ENCODE measurements at places on chromosomes 16 and 17. TPM values are rescaled to one million over a fixed set of nuclear protein-coding genes. Genes with fewer than 3 reads are reported as not detected.

The JPH3 gene
- total RNA-seq: not detected

The EXOC3L1 gene
- total RNA-seq: not detected

- H3K27ac ChIP-seq: no peak overlapping the region
- no peak for DNase-seq
- no peaks in the 10 kb centered on the region for H3K36me3 ChIP-seq
- H3K27me3 ChIP-seq: no peaks in the 10 kb centered on the region
Measured at GRCh38 chr16:14436401-14436955, 193.6 kb downstream of the PARN start.

- no peaks in the 10 kb centered on the region for H3K27me3 ChIP-seq
- no peak overlapping the region for H3K4me3 ChIP-seq
- H3K4me1 ChIP-seq: no peaks in the 10 kb centered on the region
- no peak overlapping the region for H3K27ac ChIP-seq
- no peak for DNase-seq
Measured at GRCh38 chr16:6993544-6993943, 339.1 kb upstream of the RBFOX1 start.

GRCh38 chr17:61235001-61235826 is 164.4 kb upstream of the TBX2 start:
- H3K4me1 ChIP-seq: no peaks in the 10 kb centered on the region
- no peak overlapping the region for H3K4me3 ChIP-seq
- no peak for DNase-seq

GRCh38 chr16:28288114-28288513 is 4.2 kb upstream of the SBK1 start:
- no peaks in the 10 kb centered on the region for H3K36me3 ChIP-seq
- DNase-seq: no peak
- H3K27ac ChIP-seq: no peak overlapping the region
- H3K4me1 ChIP-seq: peaks cover 42% of the 10 kb centered on the region
- no peaks in the 10 kb centered on the region for H3K27me3 ChIP-seq

DNA sequence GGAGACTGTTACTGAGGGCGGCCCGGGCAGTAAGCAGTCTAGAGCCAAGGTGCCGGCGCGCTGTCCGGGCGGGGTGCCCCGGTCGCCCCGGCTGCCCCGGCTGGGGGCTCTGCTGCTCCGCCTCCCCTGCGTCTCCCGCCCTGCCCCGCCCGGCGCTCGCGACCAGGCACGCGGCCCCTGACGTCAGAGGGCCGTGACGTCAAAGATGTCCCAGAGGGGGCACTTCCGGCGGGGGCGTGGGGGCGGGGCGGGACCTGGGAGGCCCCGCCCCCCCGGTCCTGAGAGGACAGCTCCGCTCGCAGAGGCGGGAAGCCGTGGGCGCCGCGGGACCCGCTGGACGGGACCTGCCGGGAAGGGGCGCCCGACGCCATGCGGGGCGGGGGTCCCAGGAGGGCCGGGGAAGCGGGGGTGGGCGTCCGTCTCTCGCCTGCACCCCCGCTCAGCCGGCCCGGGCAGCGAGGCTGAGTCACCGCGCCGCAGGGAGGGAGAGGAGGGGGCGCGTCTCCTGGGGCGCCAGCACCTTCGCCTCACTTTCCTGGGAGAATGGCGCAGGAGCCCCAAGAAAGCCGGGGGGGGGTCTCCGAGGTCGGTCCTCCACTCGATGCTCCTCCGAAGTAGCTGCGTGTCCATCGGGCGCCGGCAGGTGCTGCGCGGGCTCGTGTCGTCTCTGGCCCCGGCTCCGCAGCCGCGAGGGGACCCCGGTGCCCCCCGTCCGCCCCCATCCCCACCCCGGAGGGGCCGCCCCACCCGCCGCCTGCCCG is 4.4 kb upstream of the HIC1 start:
- peaks cover 46% of the 10 kb centered on the region for H3K4me1 ChIP-seq
- peak; percentile 89 for DNase-seq
- no peaks in the 10 kb centered on the region for H3K36me3 ChIP-seq

- DNase-seq: peak; percentile 10
- no peaks in the 10 kb centered on the region for H3K27me3 ChIP-seq
- no peak overlapping the region for H3K4me3 ChIP-seq
- peaks cover 30% of the 10 kb centered on the region for H3K4me1 ChIP-seq
Measured at GRCh38 chr16:17101646-17102045, 369.1 kb downstream of the XYLT1 start.

- no peaks in the 10 kb centered on the region for H3K4me1 ChIP-seq
- DNase-seq: no peak
- H3K27me3 ChIP-seq: no peaks in the 10 kb centered on the region
- no peaks in the 10 kb centered on the region for H3K36me3 ChIP-seq
- no peak overlapping the region for H3K27ac ChIP-seq
- H3K4me3 ChIP-seq: no peak overlapping the region
Measured at GRCh38 chr17:14712611-14713021, 411.7 kb downstream of the HS3ST3B1 start.

All from natural killer cell (primary cell).